ENCODE measurements at places on chromosomes 7 and 10.

DNA sequence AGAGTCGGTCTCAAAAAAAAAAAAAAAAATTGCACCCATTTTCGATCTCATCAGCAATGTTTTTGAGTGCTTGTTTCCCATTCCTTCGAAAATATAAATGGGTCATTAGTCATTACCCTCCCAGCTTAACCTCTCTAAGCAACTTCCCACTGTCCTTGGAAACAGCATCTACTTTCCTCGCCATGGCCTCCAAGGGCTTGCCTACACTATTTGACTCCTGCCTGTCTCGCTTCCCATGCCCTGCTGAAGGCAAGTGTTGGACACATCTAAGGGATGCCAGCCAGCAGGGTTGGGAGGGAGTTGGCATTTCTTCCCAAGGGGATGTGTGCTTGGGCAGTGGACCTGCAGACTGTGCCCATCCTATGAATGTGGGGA, 12.7 kb upstream of the RHBDD2 start:
- no peak for DNase-seq

- no peak for DNase-seq
Measured at GRCh38 chr7:87517136-87517815, 41.8 kb upstream of the ABCB4 start.

GRCh38 chr7:137774793-137775201, 72.0 kb downstream of the DGKI start:
- no peak for DNase-seq

GRCh38 chr10:118873091-118873737, 118.4 kb upstream of the CACUL1 start:
- DNase-seq, result no peak

GRCh38 chr7:90988996-90989765, 275.1 kb upstream of the FZD1 start:
- DNase-seq, result no peak

DNA sequence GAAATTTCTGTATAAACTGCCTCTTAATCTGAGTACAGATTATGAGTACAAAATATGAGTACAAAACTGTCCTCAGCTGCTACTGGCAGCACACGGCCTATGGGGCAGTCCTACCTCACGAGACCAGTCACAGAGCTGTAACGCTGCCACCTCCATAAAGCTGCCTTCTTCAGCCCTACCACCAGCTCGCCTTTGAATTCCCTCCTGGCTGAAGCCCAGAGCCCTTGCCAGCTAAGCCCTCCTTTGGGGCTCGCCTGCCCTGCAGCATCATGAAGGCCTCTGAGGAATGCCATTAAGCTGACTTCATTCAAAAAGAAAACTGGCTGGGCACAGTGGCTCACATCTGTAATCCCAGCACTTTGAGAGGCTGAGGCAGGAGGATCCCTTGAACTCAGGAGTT, 180.0 kb upstream of the SH2B2 start:
- peak; percentile 8 for DNase-seq

GRCh38 chr7:30028216-30028748, at the start of gene PLEKHA8:
Gene PLEKHA8 (plus strand): TSS chr7:30028412. CDS start chr7:30028763, 351 bp downstream.
- peak; percentile 92 for DNase-seq

- DNase-seq, result peak; percentile 78
Measured at GRCh38 chr10:92690211-92690914, 608 bp downstream of the HHEX start.

GRCh38 chr10:30915146-30915545, 116.5 kb downstream of the ZNF438 start:
- DNase-seq, result no peak

DNA sequence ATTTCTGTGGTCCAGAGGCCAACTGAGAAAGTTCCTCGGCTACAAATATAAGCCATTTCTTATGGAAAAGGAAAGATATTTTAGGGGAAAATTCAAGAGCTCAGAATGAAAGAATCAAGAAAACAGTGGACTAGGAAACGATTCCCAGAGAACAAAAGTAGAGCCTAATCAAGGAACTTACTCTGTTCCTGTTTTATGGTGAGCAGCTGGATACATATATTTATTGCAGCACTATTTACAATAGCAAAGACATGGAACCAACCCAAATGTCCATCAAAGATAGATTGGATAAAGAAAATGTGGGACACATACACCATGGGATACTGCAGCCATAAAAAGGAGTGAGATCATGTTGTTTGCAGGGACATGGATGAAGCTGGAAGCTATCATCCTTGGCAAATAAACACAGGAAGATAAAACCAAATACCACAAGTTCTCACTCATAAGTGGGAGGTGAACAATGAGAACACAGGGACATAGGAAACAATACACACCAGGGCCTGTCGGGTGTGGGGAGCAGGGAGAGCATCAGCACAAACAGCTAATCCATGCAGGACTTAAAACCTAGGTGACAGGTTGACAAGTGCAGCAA, 298.7 kb downstream of the THSD7A start:
- no peak for DNase-seq

DNA sequence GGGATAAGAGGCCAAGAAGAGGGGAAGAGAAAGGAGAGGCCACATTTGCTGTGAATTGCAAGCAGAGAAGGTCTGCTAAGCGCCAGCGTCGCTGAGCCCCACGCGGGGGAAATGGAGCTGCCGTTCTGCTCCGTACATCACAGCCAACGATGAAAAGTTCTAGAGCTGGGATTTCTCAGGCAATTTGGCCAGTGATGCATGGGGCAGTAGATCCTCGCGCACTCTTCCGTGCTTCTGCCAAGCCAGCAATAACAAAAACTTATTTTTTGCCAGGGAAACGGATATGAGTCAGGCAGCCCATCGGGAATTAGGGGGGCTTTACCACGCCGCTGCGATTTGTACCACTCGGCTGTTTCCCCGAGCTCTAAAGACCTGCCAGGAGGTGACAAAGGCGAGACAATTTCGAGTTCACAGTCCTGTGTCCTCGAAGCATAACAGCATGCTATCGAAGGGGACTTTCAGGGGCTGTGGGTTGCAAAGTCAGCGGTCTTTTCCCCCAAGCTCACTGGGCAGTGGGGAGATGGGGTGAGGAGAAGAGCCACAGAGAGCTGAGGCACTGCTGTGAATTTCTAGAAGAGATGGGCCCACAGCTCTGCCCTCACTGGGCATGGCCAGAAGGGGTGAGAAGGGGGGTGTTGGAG, 30.0 kb upstream of the SLF2 start:
- DNase-seq, result no peak

GRCh38 chr7:148791546-148791945, 92.5 kb downstream of the EZH2 start:
- peak; percentile 79 for DNase-seq

GRCh38 chr7:35522697-35523096, 172.2 kb downstream of the HERPUD2 start:
- no peak for DNase-seq

- no peak for DNase-seq
Measured at GRCh38 chr7:158107806-158108205, 479.8 kb downstream of the PTPRN2 start.

DNA sequence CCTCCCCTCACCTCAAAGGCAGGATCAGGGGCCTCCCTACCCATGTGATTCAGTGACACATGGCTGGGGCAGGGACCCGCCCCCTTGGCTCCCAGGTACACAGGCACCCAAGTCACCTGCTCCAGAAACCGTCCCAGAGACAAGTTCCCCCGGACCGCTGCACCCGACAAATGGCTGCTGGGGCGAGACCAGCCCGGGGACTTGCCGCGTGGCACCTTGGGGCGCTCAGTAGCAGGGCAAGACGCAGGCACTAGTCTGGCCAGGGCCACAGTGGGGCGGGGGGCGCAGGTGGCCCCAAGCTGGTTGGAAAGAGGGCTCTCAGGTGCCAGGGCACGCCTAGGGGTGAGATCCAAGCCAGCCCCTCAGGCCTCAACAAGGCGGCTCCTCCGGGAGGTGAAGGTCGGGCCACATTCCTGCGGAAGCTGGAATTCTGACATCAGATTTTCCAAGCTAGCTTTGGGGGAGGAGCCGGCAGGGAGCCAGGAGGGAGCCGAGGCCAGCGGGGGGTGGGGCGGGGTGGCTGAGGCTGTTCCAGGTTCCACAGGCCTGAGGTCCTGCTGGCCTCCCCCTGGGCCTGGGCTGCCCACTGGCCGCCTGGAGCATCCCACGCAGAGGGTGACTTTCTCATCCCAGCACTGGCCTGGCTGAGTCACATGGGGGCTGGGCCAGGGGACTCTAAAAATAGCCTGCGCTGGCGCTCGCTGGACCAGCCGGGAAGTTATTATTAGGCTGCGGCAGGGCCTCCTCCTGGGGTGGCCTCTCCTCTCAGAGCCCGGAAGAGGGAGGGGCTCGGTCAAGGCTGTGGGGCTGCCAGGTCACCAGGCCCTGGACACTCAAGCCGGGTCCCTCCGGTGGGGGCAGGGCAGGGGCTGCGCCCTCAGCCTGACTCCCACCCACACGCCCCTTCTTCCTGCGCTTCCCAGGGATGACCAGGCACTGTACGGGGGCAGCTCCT, 20.5 kb upstream of the INPP5A start:
- DNase-seq, result peak; percentile 93

DNA sequence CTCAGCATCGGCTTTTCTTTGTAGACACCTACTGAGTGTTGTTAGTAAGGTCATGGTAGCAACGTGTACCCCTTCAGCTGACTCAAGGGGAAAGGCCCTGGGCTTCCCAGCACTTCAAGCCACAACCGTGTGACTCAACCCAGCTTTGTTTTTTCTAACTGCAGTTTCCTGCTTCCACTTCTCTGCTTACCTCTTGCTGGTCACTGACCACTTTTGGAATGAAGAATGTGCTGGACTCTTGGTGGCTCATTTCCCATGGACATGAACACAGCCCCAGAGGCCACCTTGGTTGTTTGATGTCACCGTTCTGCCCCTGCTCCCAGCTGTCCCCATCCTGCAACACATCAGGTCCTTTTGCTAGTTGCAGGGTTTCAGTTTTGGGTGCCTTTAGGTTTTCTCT, 69.5 kb upstream of the ZNF438 start:
- no peak for DNase-seq

GRCh38 chr7:3888096-3888495, 587.0 kb downstream of the SDK1 start:
- no peak for DNase-seq

DNA sequence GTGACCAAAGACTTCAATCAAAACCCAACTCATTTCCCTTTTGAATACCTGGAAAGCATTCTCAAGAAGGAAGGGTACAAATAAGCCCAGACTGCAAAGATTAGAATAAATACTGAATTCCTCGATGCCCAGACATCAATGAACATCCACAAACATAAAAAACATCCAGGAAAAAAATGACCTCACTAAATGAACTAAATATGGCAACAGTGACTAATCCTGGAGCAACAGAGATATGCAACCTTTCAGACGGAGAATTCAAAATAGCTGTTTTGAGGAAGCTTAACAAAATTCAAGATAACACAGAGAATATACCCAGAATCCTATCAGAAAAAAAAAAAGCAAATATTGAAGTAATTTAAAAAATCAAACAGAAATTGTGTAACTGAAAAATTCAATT, 43.2 kb downstream of the PCLO start:
- DNase-seq, result no peak

GRCh38 chr7:145902123-145902522, 214.5 kb upstream of the CNTNAP2 start:
- DNase-seq, result no peak

DNA sequence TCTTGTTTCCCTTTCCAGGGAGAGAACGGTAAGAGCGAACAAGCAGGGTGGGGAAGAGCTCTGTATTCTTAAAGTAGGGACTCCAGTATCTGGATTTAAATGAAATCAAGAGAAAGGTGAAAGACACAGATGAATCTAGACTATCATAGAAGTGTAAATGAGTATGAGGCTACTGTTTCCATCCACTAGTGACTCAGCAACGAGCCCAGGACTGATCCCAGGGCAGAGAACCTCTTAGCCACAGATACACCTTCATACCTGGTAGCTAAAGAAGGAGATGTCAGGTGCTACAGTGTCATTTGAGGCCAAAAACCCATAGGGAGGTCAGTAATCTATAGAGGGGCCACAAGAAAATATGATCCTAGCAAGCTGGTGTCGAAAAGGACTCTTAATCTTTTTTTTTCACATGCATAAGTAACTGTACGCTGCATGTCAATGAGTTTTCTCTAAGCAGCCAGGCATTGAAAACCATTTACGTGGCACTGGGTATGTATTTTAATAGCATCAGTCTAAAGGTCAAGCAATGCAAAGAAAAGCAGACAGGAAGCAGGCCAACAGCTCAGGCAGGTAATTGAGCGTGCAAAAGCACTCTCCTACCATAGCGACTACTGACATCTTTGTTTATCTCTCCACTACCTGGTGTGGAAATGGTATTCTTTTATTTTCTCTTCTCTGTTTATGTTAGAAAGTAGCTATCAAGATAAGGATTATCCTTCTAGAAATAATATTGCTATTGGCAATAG, 91.5 kb upstream of the EGR2 start:
- DNase-seq, result no peak

GRCh38 chr7:92769394-92769699, 67.0 kb downstream of the CDK6 start:
- DNase-seq, result no peak

- no peak for DNase-seq
Measured at GRCh38 chr10:100984672-100985177, 2.6 kb downstream of the MRPL43 start.

- DNase-seq, result no peak
Measured at GRCh38 chr7:41889040-41889439, 186.2 kb upstream of the INHBA start.

- no peak for DNase-seq
Measured at GRCh38 chr10:49365275-49365674, 30.6 kb downstream of the DRGX start.

GRCh38 chr7:112790586-112791003, 402 bp upstream of the TMEM168 start:
- no peak for DNase-seq

DNA sequence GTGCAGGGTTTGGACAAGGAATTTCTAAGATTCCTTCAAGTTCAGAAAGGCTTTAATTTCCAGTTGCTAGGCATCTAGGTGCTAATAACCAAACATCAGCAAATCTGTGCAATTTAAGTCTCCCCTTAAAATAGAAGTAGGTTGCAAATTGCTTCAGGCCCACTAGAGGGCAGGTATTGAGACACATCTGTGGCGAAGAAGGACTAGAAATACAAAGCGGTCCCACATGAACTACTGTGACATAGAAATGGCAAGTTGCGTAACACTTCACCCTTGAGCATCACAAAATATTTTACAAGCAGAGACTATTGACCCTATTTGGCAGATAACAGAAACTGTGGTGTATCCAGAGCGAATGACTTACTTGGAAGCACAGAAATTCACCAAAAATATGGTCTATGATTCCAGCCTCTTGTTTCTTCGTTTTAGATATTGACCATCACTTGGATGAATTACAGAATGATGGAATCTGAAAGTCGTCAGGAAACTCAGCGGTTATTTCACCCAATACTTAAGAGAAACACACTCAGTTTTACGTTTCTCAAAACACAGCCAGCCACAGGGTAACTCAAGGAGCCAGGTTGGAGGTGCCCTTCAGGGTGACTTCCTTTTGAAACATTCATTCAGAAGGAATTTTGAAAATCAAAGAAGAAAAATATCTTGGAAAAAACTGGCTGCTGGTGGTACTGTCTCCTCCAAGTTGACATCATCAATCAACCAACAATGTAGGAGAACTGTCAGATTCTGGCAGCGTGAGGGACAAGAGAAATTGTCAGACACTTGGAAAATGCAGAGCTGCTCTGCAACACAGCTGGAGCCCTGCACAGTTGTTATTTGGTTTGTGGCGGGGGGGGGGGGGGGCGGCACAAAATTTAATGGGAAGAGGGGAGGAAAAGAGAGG, 256.3 kb upstream of the MINDY3 start:
- peak; percentile 14 for DNase-seq

GRCh38 chr10:90319188-90319914, 538.5 kb downstream of the HTR7 start:
- no peak for DNase-seq

- DNase-seq, result no peak
Measured at GRCh38 chr7:130135208-130136205, 65.2 kb downstream of the KLHDC10 start.

Data from adrenal gland (tissue), 19 donors.